Retinal pigment epithelial cell (primary cell): ENCODE measurements at places on chromosomes 13 and 19.

DNA sequence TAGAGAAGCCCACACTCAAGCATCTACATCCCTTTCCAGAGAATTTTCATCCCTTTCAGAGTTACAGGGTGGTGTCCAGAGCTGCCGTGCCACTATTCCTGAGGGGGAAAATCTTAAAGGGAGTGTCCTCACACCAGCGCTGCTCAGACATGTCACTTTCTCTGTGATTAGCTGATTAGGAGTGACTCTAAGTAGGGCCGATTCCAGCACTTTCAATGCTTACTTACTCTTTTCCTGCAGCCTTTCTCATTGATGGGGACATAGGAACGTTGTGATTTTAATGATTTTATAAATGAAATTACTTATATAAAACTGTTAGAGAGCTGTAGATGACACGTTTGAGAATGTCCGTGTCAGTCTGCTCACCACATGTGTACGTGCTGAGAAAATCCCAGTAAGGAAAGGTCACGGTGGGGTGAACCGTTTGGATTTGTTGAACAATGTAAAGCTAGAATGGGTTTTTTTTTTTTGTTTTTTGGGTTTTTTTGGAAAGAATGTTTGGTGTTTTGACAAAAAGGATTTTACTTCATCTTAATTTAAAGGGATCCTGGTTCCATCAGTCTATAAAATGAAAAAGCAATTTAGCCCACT is 56.6 kb upstream of the SPATA13 start:
- peak; percentile 1 for DNase-seq

- DNase-seq: no peak
These were observed 46.1 kb upstream of the ZNF780A start for GRCh38 chr19:40136818-40137217.

- no peak for DNase-seq
These were observed 11.0 kb downstream of the PLEKHG2 start for GRCh38 chr19:39423258-39424086.

DNA sequence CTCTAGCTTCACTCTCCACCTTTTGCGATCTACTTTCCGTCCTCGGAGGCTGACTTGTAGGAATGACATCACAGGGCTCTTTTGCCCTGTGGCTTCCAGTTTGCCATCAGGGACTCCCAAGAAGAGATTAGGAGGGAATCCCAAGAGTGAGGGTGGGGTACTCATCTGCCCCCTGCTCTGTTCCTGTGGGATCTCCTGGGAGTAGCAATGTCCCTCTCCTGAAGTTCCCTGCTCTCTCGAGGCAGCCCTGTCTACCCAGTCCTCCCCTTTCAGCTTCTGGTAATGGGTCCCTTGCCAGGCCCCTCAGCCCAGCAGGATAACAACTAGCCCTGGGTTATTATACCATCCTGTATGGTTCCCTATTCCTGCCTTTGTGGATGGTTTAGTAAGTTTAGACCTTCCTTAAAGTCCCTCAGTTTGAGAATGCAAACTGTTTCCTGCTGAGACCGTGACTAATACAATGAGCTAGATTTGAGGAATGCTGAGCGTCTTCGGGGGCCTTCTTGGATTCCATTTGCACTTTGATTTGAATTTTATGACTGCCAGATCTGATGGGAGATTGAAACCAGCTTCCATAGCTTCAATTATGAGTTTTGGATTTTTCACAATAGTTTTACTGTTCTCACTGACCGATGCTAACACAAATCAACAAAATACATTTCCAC is 73.7 kb upstream of the IPO5 start:
- DNase-seq: peak; percentile 16

- no peak for DNase-seq
These were observed 16.0 kb downstream of the PIP5K1C start for GRCh38 chr19:3684054-3684816.

DNA sequence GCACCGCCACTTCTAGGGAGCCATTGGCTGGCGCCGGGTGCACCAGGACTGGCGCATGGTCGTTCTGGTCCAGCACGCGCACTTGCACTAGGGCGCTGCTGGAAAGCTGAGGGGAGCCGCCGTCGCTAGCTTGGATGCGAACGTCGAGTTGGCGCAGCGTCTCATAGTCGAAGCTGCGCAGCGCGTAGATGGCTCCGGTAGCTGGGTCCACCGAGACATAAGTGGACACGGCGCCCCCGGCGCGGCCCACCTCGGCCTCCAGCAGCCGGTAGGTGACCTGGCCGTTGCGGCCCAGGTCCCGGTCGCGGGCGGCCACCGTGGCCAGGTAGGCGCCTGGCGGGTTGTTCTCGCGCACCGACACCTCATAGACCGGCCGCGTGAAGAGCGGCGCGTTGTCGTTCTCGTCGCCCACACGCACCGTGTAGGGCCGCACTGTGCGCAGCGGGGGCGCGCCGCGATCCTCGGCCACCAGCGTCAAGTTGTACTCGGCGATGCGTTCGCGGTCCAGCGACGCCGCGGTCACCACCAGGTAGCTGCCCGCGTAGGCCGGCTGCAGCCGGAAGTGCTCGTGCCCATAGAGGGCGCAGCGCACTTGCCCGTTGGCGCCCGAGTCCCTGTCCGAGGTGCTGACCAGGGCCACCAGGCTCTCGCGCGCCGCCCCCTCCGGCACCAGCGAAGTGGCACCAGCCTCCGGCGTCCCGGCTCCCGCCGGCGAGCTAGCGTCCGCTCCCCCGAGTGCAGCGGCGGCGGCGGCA is 1.7 kb downstream of the PCDH8 start:
- no peak for DNase-seq

GRCh38 chr19:48493718-48494401 is 17.8 kb downstream of the LMTK3 start:
- DNase-seq: no peak

DNA sequence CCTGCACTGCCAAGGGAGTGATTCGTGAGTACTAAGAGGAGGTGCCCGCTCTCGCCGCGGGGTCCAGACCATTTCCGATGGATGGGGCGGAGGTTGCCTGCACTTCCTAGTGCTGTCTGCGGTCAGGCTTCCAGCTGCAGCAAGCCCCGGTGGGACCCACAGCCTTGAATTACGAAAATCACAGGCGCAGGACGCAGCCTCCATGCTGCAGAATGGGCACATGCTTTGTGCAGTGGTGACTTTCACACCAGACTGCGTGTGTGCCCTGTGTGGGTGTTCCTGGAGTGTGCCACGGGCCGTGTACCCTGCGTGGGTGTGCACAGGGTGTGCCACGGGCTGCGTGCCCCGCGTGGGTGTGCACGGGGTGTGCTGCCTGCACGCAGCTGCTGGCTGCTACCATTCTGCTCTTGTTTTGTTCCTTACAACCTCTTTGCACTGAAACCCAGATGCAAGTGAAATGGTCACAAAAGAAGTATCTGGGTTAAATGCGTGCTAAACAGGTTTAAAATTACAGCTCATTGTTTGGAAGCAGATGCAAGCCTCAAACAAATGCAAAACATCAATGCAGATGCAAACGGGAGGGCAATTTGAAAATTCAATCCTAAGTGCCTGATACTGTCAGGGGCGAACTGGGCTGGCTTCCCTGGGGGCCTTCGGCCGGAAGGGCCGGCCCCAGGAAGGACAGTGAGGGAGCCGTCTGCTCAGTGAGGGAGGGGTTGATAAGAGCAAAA is 221.2 kb upstream of the SOX1 start:
- DNase-seq: no peak

DNA sequence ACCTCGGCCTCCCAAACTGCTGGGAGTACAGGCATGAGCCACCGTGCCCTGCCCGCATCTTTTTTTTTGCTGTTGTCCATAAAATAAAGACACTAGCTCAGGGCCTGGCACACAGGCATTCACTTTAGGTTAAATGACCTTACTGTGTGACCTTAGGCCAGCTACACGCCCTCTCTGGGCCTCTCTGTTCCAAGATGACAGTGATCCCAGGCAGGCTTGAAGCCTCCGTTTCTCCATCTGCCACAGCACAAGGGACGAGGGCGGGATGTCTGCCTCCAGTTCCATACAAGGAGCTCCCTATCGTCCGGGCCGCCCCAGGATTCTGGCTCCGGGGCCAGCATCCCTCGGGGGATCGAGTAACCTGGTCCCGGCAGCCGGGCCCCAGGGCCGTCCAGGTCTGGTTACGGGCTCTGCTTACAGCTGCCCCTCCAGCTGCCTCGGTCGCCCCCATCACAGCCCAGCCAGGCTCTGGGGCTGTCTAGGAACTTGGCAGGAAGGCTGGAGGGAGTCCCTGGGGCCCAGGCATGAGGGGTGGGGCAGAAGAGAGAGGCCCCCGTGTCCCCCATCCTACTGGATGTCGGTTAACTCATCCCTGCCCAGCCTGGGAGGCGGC is 11.9 kb upstream of the SEMA6B start:
- DNase-seq: no peak

- no peak for DNase-seq
These were observed 1.1 kb downstream of the HSPB6 start for GRCh38 chr19:35755550-35756376.

GRCh38 chr19:14672188-14672872 is 2.3 kb downstream of the ADGRE3 start:
- DNase-seq: no peak

DNA sequence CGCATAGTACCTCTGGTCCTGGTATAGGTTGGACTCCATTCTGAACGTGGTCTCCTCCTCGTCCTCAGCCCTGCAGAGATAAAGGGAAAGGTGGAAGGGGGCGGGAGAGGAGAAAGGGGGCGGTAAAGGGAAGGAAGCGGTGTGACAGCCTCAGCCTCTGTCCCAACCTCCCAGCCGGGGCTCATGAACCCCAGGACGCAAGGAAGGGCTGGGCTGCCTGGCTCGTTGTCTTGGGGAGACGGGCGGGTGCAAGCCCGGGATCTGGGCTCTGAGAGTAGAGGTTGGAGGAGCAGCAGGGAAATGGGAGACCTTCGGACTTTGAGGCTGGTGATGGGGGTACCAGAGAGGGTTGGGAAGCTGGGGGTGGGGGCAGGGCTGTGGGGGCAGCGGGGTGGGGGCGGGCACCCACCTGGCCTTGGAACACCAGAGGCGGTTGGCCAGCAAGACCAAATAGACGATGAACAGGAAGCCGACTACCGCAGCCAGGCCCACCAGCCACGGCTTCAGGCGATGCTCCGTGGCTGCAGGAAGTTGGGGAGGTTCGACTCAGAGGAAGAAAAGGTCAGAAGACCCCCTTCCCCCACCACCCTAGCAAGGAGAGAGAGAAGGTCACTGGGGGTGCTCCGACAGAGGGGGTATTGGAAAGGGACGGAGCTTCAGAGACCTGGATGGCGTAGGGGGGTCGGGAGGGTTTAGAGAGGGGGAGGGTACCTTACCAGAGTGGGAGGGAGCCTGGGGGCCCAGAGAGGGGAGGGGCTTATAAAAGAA is 1.7 kb downstream of the SMIM24 start:
- no peak for DNase-seq

GRCh38 chr19:30881281-30881680 is 468.0 kb downstream of the TSHZ3 start:
- no peak for DNase-seq

DNA sequence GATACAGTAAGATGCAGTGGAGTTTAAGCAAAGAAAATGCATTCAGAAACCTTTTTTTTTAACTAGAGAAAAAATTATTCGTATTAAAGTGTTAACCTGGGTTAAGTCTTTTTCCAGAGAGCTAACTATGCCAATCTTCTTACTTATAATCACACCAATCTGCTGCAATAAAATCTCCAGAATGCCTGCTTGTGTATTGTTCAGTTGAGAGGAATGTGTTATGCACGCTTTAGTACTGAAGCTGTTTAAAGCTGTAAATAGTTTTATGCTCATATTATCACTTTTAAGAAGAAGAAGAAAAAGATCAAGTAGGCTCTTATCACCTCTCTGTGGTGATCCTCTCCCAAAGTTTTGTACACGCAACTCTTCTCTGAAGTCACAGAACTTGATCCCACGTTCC is 528.7 kb downstream of the RFC3 start:
- DNase-seq: peak; percentile 82

DNA sequence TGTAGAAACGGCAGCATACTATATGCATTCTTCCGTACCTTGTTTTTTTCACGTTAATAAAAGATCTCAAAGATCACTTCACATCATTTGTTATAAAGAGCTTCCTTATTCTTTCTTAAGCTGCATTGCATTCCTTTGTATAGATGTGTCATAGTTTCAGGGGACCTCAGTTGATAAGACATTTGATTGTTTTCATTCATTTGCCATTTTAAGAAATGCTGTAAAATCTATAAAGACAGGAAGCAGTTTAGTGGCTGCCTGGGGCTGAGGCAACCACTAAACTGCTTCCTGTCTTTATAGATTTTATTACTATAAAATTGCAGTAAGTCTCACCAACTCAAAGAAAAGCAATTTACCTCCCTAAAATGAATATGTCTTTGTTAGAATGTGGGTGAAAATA is 59.4 kb downstream of the ZDHHC20 start:
- DNase-seq: no peak

GRCh38 chr19:1161716-1162115 is 12.4 kb downstream of the SBNO2 start:
- DNase-seq: no peak

- DNase-seq: no peak
These were observed 49.4 kb downstream of the FAM124A start for GRCh38 chr13:51271528-51272085.

DNA sequence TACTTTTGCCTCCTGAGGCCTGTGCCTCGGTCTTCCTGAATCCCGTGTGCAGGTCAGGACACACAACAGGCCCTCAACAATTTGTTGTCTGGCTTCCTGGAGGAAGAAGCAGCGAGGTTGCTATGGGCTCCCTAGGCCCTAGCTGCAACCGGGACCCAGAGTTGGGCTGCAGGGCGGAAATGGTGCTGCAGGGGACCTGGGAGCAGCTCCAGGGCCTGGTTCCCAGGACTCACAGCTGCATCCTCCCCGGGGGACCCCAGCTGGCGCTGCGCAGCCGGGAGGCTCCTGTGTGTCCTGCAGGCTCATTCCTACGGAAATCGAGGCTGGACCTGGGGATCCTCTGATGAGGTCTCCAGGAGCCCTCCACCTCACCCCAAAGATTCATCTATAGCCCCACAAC is 999 bp upstream of the TNFAIP8L1 start:
- no peak for DNase-seq

DNA sequence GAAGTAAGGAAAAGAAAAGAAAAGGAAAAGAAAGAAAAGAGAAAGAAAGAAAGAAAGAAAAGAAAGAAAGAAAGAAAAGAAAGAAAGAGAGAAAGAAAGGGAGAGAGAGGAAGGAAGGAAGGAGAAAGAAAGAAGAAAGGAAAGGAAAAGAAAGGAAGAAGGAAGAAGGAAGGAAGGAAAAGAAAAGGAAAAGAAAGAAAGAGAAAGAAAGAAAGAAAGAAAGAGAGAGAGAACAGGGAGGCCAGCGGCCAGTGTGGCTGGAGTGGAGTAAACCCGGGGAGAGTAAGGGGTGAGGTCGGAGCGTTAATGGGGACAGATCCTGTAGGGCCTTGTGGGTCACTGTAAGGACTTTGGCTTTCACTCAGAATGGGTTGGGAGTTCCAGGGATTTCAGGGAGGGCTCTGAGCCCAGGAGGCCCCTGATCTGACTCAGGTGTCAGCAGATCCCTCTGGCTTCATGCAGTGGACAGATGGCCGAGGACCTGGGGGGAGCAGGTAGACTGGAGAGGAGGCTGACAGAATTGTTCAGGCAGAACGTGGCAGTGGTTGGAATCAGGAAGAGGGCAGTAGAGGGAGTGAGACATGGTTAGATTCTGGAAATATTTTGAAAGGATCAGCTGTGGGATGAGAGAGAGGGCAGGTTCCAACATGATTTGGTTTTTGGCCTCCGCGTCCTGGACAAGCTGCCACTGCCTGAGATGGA is 19.8 kb upstream of the FXYD3 start:
- DNase-seq: no peak

GRCh38 chr13:56773148-56773547 is 367.6 kb upstream of the PRR20A start:
- no peak for DNase-seq
